ENCODE measurements at places on chromosomes 7 and 10.

DNA sequence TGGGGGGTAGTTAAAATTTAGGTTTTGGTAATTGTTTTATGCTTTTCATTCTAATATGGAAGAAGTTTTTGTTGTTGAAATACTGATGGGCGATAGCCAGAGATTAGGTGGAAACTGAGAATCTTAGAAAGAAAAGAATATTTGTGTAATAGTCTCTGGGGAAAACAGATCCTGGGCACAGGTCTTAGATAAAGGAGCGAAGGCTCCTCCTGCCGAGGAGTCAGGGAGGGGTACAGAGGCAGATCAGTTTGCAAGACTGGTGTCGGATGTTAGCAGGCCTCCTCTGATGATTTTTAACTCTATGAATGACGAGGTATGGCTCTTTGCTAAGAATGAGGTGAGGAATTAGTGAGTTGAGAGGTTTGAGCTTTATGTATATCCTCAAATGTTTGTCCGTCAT is 339.7 kb downstream of the HGF start:
- DNase-seq = no peak

- DNase-seq = no peak
Observed at GRCh38 chr10:128186959-128187787, 61.0 kb upstream of the MKI67 start.

DNA sequence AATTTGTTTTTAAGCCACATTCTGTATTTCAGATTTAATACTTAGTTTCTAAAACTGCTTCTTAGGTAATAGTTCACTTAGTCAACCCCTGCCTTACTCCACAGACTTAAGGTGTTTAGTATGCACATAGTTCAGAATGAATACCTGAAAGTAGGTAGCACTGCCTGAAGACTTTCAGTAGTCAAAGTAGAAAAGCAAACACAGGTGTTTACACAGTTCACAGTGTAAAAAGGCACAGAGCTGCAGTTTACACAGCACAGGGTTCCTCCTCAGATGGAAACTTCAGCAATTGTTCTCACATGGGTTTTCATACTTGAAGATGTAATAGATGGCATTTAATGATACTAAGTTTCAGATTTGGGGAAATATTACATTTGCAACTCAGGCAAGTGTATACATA is 3.1 kb upstream of the PKD1L1 start:
- DNase-seq = no peak

GRCh38 chr10:126854726-126855495 is 50.3 kb upstream of the DOCK1 start:
- no peak for DNase-seq

DNA sequence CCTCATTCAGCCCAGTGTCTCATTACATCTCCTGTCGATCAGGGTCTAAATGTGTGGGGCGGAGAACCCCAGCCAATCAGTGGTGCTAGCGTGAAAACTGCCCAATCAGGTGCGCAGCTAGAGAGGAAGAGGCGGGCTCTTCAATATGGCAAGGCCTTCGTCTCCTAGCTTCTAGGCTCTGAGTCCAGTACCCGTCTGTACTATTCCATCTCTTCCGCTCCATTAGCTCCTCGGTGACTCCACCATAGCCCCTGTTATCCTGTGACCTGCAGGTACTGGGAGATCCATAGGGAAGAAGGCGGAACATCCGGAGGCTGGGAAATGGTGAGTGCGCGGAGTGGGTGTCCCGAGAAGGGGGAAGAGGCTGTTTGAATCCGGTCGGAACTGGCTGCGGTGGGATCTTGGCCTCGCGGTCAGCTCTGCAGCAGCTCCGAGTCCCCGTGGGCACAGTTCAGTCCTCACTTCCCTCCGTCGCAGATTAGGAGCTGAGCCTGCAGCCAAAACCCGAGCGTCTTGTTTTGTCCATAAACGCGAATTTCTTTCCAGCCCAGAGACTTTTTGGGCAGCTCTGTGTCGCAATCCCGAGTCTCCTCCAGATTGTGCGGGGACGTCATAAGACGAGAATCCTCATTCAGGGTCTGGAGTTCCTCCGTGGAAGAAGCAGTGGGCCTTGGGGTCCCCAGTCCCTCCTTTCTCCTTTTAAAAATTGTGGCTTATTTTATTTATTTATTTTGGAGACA is at the start of gene ZNF727:
ZNF727 (plus strand) TSS at position 134 of the 740 bp plus-strand sequence; CDS start at position 322, 188 bp downstream.
- DNase-seq = peak; percentile 75

GRCh38 chr10:47264797-47265281 is 35.2 kb upstream of the GDF10 start:
- DNase-seq = no peak

DNA sequence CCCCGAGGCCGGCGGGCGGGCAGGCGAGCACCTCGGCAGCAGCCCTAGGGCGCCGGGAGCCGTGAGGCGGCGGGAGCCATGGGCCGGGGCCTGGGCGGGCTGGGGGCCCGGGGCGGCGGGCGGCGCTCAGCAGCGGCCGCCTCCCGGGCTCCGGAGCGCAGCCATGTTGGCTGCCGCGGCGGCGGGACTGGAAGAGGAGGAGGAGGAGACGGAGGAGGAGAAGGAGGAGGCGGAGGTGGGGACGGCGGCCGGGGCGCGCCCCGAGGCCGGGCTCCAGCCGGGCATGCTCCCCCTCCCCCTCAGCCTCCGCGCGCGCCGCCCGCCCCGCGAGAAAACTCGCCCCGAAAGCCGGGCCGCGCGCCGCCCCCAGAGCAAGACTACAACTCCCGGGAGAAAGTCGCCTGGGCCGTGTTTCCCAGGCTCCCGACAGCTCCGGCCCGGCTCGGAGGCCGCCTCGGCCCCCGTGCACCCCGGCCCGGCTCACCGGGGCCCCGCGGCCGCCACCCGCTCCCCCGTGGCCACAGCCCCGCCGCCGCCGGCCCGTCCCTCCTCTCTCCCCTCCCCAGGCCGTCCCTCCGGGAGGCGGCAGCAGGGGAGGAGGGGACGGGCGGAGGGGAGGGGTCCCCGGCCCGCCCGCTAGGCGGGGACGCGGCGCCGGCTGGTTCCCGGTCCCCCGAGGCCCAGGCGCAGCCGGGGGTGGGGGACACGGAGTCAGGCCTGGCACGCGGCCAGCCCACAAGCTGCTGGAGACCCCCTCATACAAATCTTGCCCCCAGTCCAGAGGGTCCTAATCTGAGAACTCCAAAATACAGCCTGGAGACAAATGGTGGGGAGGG is at the start of gene DLG5:
DLG5 (minus strand) TSS at position 190 of the 836 bp plus-strand sequence. CDS start 235 bp downstream, outside the sequence.
- DNase-seq = peak; percentile 85

DNA sequence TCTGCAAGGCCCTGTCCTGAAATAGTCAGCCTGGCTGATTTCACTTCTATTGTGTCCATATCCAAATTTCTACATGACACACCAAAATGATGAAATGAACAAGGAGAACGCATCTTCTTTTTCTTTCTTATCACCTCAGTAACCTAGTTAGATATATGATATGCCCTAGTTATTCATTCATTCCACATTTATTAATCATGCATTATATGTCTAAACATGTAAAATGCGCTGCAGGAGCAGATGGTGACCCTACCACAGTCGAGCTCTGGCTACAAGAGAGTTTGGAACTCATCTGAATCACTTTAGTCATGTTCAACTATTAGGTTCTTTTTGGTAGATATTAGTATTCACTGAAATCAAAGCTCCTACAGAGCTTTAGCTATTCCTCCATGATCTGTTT is 31.8 kb upstream of the VPS41 start:
- DNase-seq = no peak

- no peak for DNase-seq
Observed at GRCh38 chr10:104331208-104331838, 6.9 kb downstream of the ITPRIP start.

GRCh38 chr10:59064759-59065539 is 111.5 kb upstream of the PHYHIPL start:
- DNase-seq = no peak

- DNase-seq = no peak
Observed at GRCh38 chr10:44415121-44415520, 30.2 kb upstream of the CXCL12 start.

GRCh38 chr7:107972075-107972482 is 30.9 kb downstream of the LAMB1 start:
- no peak for DNase-seq

GRCh38 chr7:121278120-121279021 is 50.4 kb upstream of the WNT16 start:
- DNase-seq = no peak
